ENCODE measurements at places on chromosomes 2 and 18. TPM values are rescaled to one million over a fixed set of nuclear protein-coding genes. Genes with fewer than 3 reads are reported as not detected.

The SPC25 gene
- total RNA-seq: 28.6 TPM

GRCh38 chr18:6355789-6356589 is 58.7 kb downstream of the L3MBTL4 start:
- peaks cover 2% of the 10 kb centered on the region for H3K27me3 ChIP-seq
- no peak for DNase-seq
- H3K36me3 ChIP-seq: no peaks in the 10 kb centered on the region
- peaks cover 28% of the 10 kb centered on the region for H3K4me1 ChIP-seq
- no peak overlapping the region for H3K4me3 ChIP-seq
- H3K27ac ChIP-seq: no peak overlapping the region

DNA sequence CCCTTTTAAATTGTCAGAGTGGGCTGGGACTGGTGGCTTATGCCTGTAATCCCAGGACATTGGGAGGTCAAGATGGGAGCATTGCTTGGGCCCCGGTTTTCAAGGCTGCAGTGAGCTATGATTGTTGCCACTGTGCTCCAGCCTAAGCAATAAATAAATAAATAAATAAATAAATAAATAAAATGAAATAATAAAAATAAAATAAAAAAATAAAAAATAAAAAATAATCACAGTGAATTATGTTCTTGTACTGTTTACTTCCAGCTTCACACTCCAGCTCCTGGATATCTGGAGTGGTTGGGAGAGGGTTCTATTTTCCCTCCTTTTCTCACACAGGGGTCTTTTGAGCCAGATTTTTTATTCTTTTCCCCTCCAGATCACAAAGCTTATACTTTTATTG is 26.2 kb upstream of the PNPT1 start:
- peaks cover 22% of the 10 kb centered on the region for H3K4me1 ChIP-seq
- H3K27me3 ChIP-seq: no peaks in the 10 kb centered on the region
- H3K27ac ChIP-seq: no peak overlapping the region
- H3K36me3 ChIP-seq: no peaks in the 10 kb centered on the region

DNA sequence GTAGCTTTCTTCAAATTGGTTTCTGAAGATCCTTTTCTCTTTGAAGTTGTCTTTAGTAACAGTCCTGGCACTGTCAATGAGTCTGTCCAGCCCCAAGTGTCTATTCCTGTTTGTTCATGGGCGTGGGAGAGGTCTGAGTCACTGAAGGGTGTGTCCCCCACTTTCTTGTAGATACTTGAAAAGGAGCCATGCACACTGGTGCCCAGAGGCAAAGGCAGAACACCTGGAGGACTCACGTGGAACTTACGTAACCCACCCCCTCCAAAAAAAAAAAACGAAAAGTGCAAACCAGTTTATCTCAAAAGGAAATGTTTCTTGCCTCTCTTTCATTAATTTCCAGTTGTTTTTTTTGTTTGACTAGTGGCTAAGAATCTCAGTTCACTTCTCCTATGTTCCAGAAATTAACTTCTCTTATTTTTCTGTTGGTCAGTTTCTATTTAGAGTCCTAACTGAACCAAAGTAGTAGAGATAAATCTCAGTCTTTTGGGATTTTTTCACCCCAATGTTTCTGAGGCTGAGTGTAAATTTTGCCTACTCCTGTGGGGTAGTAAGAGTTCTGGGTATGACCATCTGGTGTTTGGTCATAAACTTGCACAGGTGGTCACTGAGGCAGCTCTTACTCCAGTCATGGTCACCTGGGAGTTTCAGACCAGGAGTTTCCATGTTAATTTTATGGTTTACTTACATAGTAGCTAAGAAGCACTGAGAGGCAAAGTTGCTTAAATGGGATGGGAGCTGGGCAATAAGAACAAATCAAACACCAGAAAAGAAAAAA is 54.9 kb downstream of the DSC3 start:
- DNase-seq: no peak
- H3K27me3 ChIP-seq: no peaks in the 10 kb centered on the region

DNA sequence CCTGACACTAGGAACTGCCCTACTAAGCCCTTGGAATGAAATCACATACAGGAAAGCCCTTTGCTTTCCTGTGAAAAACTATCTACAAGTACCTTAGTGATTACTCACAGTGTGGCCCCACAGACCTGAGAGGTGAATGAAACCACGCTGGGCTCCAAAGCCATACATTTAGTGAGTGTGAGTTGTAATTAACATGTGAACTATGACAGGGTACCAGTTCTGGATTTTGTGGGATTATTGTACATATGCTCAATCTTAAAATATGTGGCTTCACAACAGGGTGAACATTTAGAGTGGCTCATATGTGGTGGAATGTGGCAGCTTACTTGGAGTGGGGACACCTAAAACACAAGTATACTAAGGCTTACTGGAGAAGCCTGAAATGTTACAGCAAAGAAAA is 12.3 kb downstream of the KCTD1 start:
- no peak overlapping the region for H3K4me3 ChIP-seq
- DNase-seq: no peak
- H3K36me3 ChIP-seq: no peaks in the 10 kb centered on the region
- peaks cover 30% of the 10 kb centered on the region for H3K4me1 ChIP-seq
- no peaks in the 10 kb centered on the region for H3K27me3 ChIP-seq

DNA sequence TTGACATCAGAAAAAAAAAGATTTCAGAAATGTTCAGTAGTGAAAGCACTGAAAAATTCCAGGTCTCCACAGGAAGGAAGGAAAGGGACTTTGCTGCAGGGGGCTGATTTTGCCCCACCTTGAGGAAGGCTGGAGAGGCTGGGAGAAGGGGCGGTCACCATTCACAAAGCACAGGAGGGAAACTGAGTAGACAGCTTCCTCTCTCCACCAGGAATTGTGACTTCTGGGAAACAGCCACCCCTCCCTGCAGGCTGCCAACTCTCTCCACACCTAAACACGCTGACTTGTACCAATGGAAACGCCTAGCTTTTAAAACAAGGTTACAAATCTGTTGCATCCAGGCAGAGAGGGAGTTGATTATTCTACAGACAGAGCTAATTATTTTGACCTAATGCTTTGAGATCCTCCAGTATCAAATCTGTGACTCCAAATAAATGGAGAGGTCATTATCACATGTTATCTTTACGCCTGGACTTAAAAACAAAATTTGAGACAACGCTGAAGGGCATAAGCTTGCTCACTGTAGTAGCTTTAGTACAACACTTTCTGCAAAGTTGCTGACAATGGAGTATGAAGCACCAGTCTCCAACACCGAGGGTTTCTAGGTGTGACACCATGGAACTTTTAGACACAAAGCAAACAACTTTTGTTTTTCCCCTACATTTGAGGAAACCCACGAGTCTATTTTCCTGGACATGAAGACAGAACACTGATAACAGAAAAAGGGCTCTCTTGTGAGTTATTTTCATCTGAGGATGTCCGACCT is 42.7 kb downstream of the EPHA4 start:
- H3K36me3 ChIP-seq: 0 out of 2 replicates have a peak, but pooled peaks cover 2% of the 10 kb centered on the region
- H3K27me3 ChIP-seq: no peaks in the 10 kb centered on the region
- H3K4me1 ChIP-seq: peaks cover 39% of the 10 kb centered on the region
- no peak for DNase-seq
